ENCODE measurements at places on chromosomes 13 and 19.

GRCh38 chr19:1035998-1036621, 3.8 kb upstream of the ABCA7 start:
- DNase-seq, result peak; percentile 17

DNA sequence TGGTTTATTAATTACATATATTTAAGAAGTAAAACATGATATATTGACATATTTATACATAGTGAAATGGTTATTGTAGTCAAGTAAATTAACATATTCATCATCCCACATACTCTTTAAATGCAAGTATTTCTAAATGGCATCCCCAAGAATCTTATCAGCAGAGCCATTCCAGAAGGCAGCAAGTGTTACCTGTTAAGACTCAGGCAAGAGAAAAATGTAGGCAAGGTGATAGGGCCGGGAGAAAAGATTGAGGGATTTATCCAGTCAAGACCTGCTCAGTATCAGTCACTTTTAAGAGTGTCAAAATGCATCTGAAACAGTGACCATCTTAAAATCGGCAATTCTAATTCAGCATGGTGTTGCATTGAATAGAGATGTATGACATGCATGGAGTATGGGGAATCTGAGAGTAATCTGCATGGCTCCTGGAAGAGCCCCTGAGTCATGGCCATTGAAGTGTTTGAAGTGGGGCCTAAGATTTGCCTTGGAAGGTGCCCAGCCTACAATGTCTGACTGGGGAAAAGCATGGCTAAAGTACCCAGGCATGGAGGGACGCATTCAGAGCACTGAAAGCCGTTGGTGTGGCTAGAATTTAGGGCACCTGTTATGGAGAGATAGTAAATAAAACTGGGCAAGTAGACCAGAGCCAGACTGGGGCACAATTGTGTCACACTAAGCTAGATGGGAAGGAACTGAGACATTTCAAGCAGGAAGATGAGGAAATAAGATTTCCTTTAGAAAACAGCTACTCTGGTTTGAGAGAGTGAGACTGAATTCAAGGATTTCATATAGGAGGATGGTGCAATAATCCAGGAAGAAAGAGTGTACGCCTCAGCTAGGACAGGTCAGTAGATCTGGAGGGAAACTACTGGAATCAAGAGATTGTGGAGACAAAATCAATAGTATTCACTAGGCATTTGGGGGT, 25.0 kb upstream of the C1QTNF9B start:
- DNase-seq, result no peak

DNA sequence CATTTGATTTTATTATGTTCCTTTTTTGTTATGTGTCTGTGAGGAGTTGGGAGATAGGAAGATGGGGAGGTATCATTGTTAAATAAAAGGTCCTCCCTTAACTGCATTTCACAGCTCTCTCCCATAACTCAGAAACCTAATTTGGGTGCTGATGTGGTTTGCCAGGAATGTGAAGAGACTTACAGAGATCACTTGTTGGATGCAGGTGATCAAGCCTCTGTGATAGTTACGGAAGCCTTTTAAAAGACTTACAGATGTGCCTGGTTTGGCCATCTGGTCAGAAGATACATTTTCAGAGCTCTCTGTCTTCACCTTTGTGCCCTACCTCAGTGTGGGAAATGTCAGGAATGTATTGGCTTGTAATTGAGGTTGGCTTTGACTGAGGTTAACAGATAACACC, 146.1 kb downstream of the STOML3 start:
- no peak for DNase-seq

DNA sequence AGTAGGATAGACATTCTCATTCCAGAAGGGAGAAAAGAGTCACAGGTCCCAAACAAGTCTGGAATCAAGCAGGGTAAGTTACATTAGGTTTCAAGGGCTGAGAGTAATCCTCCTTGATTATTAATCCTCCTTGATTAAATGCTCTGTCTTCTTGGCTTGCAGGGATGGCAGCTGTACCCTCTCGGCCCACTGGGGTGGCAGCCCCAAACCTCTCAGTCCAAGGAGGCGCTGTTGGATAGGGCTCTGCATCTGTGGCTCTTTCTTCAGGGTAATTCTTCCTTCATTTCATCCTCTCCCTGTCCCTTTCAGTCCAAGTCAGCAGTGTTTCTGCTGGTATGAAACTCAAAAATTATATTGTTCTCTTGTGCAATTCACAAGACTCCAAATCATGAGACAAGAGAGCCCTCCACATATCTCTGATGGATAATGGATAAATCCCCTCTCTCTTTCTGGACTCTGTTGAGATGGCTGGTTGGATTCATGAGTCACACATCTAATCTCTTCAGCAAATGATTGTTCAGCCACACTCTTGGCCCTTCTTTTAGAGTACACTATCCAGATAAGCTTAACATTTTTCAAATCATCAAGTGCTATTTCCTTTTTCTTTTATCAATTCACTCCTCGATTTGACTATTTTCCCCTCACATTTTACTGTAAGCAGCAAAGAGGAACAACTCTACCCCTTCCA, 323.7 kb upstream of the HTR2A start:
- DNase-seq, result no peak
